ENCODE measurements at places on chromosomes 2 and 18.

DNA sequence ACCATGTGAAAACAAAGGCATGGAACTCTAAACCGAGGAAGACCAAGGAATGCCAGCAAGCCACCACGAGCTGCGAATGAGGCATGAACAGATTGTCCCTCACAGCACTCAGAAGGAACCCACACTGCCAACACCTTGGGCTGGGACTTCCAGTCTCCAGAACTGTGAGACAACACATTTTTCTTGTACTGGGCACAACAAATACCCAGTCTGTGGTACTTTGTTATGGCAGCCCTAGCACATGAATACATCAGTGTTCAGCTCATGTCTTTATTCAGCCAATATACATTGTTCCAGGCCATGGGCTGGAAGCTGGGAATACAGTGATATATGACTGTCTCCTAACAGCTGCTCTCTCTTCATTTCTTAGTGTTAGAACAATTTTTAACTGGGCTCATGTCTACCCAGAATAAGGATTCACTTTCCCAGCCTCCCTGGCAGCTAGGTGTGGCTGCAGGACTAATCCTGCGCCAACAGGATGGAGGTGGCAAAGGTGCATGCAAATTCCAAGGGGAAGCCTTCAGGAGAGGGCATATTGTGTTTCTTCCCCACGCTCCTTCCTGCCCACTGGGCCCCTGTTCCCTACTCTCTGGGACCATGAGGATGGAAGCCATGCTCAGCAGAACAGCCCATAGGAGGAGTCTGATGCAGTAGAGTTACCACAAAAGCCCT is 59.6 kb downstream of the STPG4 start:
- no peak for DNase-seq

DNA sequence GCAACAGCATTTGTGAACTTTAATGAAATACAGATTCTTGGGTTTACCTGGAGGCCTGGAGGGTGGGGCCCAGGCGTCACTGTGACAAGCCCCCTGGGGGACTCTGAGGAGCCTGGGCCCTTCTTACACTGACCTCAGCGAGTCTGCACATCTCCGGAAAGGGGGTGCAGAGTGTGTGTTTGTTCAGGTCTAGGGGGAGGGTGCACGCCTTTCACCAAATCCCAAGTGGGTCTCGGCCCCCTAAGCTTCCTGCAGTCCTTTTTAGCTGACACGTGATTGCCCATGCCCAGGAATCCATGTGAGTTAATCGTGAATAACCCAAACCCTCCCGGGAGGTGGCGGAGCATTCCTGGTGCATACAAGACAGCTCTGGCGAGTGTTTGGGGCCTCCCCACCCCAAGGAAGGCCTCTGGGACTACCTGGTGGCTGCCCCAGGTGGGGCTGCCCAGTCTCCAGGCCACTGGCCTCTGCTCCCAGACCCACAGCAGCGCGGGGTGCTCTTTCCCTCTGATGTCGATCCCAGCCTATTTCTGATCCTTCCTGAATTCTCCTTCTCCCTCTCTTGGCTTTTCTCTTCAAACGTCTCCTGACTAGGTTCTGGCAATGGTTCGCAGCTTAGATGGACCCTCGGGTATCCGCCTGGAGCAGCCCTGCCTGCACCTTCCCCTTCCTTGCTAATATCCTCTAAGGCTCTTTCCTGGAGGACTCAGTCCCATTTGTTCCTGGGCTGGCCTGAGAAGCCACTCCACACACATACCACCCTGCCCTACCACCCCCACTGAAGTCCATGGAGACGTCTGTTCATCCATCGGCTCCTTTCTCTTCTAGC is 10.0 kb downstream of the NGEF start:
- DNase-seq = no peak

GRCh38 chr2:40120026-40120425 is 331.9 kb downstream of the SLC8A1 start:
- no peak for DNase-seq

GRCh38 chr2:74860521-74860920 is 26.6 kb downstream of the HK2 start:
- DNase-seq = no peak

GRCh38 chr2:175937216-175937615 is 64.9 kb downstream of the LNPK start:
- no peak for DNase-seq

- DNase-seq = no peak
These were observed 57.3 kb downstream of the TMEFF2 start for GRCh38 chr2:192137451-192137850.

DNA sequence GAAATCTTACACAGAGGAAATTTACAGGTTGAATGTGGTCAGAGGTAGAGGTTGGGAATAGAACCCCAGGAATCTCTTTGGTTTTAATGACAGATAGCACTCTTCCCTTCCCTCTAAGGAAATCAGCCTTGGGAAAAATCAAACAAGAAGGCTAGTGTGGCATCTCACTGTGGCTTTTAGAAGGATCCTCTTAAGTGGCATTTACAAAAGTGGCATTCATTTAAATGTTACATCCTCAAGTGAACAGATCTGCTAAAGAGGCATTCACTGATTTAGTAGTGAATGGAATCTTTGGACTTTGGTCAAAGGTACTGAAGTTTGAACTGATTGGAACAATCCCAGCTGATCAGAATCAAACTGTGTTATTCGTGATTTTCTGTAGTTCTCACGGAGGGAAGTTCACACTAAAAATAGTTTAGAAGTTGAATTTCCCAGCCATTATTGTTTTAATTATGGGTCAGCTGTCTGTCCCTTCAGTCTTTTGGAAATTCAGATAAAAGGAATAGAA is 136.5 kb upstream of the FN1 start:
- no peak for DNase-seq

- no peak for DNase-seq
These were observed 109.7 kb upstream of the MGAT5 start for GRCh38 chr2:134144081-134144596.

DNA sequence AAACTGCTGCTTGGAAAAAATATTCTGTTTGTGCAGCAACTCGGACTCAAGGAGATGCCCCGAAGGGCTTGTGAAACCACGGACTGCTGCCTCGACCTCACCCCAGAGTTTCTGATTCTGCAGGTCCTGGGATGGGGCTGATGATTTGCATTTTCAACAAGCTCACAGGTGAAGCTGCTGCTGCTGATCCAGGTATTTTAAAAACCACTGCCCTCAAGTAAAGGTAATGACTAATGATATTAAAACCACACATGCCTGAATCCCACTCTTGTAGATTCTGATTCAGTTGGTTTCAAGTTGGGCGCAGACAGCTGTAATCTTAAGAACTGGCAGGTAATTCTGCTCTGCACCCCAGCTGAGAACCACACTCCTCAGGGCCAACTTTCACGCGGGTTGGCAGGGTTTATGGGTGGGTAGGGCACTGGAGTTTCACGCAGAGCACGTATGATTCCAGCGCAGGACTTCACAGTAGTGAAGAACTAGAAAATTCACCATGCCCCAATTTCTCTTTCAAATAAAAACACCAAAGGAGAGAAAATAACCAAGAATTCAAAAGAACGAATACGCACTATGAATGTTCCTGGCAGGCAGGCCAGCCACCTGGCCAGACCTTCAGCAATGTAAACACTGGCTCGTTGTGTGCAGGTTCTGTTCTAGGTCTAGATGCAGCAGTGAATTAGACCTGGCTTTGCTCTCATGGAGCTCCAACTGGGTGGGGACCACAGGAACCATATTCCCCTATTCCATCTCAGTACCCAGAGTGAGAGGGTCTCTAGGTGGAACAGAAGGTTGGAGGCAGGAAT is 74.6 kb upstream of the ZFP36L2 start:
- no peak for DNase-seq

- DNase-seq = no peak
These were observed 110.6 kb upstream of the IL1R2 start for GRCh38 chr2:101881131-101881530.

DNA sequence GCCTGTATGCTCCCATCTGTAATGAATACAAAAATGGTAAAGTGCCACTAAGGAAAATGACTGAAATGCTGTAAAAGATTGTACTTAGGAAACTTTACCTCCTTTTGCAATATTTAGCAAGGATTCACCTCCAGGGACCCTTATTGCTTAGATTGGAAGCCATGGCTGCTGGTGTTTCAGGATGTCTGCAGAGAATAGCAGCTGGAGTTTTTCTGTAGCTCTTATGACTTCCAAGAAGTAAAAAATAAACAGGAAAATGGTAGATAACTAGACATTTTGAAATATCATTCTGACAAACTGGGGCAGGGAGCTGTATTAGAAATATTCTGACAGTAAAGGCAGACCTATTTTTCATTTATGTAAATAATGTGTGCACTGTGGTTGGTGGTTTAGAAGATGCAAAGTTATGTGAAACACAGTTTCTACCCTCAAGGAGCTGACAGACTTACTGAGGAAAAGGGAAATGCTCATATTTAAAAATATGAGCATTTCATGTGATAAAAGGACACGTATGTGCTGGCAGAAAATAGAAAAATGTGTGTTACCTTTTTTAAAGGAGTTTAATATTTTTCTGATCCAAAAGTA is 224.9 kb upstream of the BOD1L2 start:
- no peak for DNase-seq

DNA sequence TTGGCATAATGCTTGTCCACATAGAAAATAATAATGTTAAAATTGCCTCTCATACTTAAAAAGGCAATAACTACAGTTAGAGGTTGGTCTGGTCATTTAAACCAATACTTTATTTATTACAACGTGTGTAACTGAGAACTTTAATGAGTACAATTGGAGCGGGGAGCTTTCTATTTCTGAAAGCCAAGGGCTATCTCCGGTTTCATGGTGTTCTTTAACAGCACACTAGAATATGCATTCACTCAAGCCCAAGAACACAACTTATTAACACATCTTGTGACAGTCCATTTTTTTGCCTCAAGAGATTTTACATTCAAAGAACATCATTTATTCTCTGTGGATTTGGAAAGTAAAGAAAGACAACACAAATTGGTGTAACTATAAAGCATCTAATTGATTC is 131.8 kb downstream of the KCNH7 start:
- DNase-seq = no peak

DNA sequence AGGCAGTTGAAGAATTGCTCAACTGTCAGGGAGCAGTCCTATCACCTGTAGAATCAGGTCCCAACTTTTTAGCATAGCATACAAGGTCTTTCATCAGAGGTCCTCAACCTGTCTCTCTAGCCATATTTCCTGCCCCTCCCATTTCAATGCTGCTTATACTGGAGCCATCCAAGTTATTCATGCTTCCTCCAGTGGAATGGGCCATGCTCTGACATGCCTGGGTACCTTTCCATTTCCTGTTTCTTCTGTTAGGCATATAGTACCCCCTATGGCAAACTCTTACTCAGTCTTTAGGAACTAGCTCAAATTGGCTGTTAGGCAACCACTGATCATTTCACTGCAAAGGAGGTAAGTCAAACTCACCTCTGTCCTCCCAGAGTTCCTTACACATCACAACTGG is 51.0 kb upstream of the ABCA12 start:
- no peak for DNase-seq

GRCh38 chr2:36539631-36540030 is 58.3 kb downstream of the FEZ2 start:
- DNase-seq = no peak

- no peak for DNase-seq
These were observed 70.6 kb upstream of the CAVIN2 start for GRCh38 chr2:191917430-191917881.

GRCh38 chr18:34928088-34928753 is 113.0 kb upstream of the MAPRE2 start:
- DNase-seq = no peak

- DNase-seq = no peak
These were observed 19.4 kb downstream of the CENPA start for GRCh38 chr2:26805241-26805676.

GRCh38 chr2:72630767-72631166 is 195.1 kb downstream of the EXOC6B start:
- no peak for DNase-seq

DNA sequence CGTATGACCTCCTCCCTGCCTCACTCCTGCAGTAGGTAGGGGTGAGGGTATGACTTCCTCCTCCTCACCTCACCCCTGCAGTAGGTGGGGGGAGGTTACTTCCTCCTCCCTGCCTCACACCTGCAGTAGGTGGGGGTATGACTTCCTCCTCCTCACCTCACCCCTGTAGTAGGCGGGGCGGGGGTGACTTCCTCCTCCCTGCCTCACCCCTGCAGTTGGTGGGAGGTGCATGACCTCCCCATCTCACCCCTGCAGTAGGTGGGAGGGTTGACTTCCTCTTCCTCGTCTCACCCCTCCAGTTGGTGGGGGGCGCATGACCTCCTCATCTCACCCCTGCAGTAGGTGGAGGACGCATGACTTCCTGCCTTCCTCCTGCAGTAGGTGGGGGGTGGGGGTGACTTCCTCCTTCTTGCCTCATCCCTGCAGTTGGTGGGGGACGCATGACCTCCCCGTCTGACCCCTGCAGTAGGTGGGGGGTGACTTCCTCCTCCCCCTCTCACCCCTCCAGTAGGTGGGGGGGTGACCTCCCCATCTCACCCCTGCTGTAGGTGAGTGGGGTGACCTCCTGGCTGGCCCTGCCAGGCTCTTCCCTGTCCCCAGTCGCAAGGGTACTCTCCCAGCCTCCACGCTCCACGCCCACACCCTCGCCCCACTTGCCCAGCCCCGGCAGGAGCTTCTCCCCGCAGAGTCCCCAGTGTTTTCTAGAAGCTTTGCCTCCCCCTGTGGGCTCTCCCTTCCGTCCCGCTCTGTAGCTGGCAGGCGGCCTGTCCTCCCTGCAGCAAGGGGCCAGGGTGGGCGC is 39.3 kb downstream of the TSHZ1 start:
- DNase-seq = no peak

GRCh38 chr18:34114996-34115395 is 109.7 kb downstream of the NOL4 start:
- no peak for DNase-seq

GRCh38 chr18:58847383-58848071 is 17.1 kb upstream of the ZNF532 start:
- DNase-seq = no peak

- no peak for DNase-seq
These were observed 10.7 kb downstream of the MFF start for GRCh38 chr2:227335713-227336112.

- DNase-seq = no peak
These were observed 7.9 kb upstream of the THUMPD2 start for GRCh38 chr2:39786761-39787522.
